ENCODE measurements at places on chromosomes 3 and 15.

DNA sequence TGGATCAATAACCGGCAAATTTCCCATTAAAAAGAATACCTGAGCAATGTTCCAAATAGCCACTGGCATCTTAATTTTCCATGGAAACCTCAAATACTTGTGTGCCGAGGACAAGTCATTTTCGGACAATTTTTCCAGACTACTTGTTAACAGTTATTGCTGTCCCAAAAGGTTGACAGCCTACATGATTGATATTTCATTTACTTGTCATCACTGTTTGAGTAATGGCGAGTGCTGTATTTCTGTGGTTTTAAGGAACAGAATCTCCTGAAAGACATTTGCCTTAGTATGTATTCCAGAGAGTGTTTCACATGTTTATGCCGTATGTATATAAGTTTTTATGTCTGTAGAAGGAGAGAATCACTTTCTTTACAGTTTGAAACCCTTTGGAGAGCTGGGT is 36.7 kb downstream of the MAP2K5 start:
- no peak for DNase-seq

DNA sequence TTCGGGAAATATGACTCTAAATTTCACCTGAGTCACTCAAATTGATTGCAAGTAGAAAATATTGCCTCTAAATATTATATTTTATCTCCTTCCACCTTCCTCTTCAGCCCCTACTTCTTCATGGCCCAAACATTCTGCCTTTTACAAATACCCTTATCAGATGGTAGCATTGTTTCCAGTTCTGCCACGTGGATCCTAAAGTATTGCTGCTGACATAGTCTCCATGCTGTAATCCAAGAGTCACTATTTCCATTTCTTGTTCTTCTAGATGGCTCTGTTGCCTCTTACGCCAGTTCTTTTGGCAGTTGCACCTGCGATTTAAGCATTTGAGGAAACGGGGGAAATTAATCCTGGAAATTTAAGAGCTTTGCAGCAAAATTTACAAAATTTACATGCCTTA is 13.6 kb downstream of the LMOD3 start:
- no peak for DNase-seq

- DNase-seq, result no peak
Measured at GRCh38 chr15:62382046-62382445, 217.0 kb upstream of the C2CD4B start.

DNA sequence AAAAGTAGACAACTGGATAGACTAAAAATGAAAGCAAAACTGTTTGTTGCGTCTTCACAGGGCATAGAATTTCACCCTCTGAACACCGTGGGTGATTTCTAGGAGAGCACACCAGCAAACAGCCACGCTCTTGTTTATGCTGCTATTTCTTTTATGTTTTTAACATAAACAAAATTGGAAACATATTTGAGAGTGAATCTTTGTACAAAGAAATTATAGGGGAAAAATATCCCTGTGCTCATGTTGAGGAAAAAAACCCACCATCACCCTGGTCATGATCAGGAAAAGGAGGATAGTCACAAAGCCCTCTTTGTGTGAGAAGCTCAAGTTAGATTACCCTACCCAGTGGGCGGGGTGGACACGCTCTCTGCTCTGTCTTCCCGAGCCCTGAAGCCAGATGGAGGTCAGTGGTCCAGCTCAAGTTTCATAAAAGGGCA is 313.3 kb downstream of the SATB1 start:
- DNase-seq, result no peak

DNA sequence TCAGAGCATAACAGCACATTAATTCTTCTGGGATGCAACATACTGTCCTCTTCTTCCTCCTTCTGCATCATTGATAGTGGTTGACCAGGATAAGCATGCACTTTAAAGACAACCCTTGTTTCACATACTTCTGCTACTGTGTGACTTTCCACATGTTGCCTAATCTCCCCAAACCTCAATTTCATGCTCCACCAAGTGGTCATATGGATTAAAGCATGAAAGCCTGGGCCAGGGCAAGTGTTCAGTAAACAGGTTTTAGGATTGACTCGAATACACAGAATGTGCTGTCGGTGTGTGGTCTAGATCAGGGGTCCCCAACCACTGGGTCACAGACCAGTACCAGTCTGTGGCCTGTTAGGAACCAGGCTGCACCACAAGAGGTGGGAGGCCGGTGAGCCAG is 22.5 kb upstream of the BFSP2 start:
- DNase-seq, result no peak
